ENCODE measurements at places on chromosomes 3 and 15.
A peak's percentile ranks its signal among the peaks of the same experiment; 100 is the strongest.

DNA sequence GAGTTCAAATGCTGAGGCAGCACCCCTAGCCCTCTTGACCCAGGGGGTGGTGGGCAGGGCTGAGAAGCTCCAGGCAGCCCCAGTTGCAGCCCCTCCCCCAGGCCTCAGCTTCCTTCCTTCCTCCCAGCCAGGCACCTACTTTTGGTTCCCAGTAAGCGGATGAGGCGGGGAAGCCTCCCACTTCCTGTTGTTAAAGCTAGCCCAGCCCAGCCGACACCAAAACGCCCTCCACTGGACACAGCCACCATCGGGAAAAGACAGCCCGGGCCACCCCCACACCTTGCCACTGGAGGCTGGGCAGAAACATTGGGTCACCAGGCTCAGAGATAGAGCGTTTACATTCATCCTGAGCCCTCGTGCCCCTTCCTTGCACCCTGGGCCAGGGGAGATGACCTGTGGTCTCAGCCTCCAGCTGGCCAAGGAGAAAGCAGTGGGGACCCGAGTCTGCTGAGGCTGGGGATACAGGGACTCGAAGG lies 3.5 kb downstream of the DUSP7 start:
- peak; percentile 90 for DNase-seq

- no peak for DNase-seq
Measured at GRCh38 chr3:55556619-55557537, 69.8 kb upstream of the WNT5A start.

- no peak for DNase-seq
Measured at GRCh38 chr3:25103391-25103790, 324.7 kb upstream of the RARB start.

DNA sequence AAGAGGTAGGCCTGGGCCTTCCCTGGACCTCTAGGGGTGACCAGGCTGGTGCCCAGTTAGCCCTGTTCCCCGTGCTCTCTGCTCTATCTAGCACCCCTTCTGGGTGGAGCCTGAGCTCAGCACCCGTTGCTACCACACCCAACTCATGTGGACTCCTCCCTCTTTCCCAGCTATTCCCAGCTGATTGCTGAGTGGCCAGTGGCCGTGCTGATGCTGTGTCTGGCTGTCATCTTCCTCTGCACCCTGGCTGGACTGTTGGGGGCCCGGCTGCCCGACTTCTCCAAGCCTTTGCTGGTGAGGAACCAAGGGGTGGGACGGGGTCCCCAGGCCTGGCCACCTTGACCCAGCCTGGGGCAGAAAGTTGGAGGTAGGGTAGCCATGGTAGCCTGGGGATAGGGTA lies 6.2 kb downstream of the DISP2 start:
- DNase-seq, result peak; percentile 54

GRCh38 chr15:43775411-43775965 lies 1.3 kb downstream of the ELL3 start:
- DNase-seq, result peak; percentile 48

DNA sequence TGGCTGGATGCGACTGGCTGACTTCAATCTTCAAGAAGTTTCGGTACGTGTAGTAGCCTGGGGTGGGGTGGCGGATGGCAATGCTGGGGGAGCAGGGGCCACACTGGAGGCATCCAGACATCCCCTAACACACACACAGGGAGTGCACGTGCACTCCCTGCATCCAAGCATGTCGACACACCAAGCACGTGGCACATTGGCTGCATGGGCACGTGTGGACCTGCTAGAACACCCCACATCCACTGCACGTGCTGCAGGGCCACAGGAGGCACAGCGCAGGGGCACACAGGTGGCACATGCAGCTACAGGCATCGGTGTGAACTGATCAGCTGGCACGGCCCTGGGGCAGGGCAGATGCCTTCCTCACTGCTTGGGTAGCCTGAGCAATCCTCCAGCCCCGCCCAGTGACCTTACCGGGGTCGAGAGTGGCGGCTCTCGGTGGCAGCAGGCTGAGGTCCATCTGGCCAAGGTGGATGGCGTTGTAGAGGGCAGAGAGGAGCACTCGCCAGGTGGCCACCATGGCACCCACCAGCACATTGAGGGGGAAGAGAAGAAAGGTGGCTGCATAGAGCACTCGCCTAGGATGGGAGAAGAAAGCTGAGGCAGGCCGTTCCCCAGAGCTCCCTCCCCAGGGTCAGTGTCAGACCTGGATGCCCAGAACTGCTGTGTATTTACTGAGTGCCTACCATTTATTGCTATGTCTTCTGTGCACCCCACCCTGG lies 7.5 kb downstream of the ISLR start:
- peak; percentile 61 for DNase-seq

Data from upper lobe of right lung (tissue), 1 donor.